Thymus (tissue), 14 donors: ENCODE measurements at places on chromosomes 13 and 19.
A peak's percentile ranks its signal among the peaks of the same experiment; 100 is the strongest.

- no peak for DNase-seq
Observed at GRCh38 chr13:31330236-31330635, 130.5 kb downstream of the B3GLCT start.

DNA sequence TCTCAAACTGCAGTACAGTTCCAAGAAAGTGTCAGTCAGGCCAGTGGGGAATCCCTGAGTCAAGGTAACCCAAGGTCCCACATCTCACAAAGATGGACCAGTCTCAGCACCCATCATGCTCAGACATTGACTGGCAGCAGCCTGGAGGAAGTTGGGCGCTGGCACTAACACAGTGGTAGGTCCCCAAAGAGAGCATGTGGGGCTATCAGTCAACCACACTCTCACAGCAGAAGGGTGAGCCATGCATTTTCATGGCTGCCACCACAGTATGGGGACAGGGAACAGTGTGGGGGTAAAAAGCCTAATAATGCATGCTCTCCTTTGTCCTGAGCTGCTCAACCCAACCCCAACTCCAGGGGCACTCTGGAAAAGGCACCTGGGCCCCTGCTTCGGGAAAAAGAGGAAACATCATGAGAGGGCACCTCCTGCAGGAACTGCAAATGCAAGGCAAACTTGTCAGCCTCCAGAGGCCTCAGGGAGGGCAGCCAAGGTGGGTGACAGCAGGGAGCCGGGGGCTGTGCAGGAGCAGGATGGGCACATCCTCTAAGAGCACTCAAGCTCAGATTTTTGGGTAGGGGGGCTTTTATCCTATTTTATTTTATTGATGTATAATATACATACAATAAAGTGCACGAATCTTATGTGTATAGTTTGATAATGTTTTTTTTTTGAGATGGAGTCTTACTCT is 9.5 kb upstream of the PLEKHF1 start:
- no peak for DNase-seq

DNA sequence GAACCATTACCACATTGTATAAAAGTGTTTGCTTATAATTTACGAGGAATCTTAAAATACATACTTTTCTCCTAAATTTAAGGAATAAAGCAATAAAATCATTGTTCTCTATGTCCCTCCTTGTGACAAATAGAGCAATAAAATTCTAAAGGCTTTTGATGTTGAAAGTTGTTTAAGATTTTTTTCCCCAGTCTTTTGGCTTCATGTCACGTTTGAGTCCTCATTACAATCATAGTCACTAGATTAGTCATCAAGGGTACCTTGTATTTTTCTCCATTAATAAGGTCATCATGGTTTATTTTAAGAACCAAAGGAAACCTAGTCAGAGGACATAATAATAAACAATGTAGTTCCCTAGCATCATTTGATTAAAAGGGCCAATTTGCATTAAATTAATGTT is 3.2 kb downstream of the WBP4 start:
- DNase-seq: no peak

GRCh38 chr13:40439928-40440327 is 226.5 kb downstream of the FOXO1 start:
- DNase-seq: no peak

DNA sequence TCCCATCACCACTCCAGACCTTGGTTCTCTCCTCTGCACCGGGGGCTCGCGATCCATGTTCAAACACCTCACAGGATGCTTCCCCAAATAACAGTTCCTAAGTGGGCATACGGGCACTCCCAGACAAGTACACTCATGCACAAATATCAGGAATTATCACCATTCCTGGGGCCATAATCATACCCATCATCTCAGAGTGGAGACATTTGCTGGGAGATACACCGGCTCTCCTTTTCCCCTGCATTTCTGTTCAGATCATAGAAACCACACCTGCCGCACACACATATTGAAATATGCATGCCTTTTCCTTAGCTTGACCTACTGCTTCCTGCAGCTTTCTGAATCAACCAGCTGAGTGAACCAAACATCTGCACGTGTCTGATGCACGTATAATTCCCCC is 33.9 kb upstream of the MBNL2 start:
- no peak for DNase-seq

DNA sequence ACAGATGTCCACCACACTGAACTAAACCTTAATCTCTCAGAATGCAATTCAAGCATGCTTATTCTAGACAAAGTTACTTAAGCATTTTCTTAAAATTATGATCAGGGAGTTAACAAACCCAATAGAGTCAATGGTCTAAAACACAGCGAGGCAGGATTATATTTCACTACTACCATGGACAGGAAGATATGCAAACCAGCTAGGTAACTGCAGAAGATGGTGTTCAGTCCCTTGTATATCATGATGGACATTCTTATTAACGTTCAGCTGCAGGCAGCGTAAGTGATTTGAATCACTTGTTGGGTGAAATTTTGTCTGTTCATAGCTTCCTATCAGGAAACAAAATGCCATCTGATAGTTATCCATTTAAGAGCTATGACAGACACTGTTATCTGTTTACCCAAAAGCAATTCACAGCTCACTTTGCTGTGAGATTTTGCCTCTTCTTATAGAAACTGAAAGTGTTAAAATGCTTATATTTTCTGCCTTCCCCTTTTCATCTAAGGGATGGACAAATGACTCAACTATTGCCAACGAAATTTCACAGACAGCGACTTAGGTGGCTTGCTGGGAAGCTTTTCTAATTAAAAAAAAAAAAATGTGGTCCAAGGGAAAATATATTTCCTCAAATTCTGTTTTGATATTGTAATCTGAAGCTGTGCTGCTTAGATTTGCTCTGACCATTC is 591.9 kb downstream of the DACH1 start:
- DNase-seq: no peak

- DNase-seq: peak; percentile 54
Observed at GRCh38 chr19:32599736-32600157, 18.8 kb downstream of the PDCD5 start.

DNA sequence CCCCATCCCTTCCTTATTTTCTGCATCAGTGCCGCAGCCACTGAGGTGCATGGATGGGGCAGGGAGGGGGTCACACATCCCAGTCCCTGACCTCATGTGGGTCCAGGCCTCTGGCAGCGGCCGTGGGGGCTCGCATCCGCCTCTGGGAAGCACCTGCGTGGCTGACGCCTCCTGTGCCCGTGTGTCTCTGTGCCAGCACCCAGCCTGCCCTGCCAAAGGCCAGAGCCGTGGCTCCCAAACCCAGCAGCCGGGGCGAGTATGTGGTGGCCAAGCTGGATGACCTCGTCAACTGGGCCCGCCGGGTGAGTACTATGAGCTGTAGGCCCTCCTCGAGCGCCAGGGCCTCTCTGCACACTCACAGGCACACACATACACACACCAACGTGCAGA is 4.9 kb downstream of the NDUFS7 start:
- no peak for DNase-seq

GRCh38 chr19:45467115-45467455 is 711 bp upstream of the FOSB start:
- no peak for DNase-seq

DNA sequence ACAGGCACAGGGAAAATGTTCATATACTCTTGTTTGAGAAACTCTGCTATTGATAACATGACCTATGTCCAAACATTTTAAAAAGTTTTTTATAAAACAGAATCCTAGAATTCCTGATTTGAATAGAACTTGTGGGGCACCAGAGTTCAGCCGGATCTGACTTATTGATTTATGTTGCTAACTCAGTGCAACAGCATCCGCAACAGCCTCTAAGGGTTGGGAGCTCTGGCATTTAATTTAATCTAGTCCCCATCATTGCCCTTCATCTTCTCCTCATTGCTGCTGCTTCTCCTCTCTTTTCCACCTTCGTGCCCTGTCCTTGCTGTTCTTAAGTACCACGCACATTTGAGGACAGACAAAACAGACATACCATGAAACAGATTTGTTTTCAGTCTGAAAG is 214.5 kb downstream of the FGF14 start:
- DNase-seq: no peak

- no peak for DNase-seq
Observed at GRCh38 chr13:40192858-40193257, 473.6 kb downstream of the FOXO1 start.

DNA sequence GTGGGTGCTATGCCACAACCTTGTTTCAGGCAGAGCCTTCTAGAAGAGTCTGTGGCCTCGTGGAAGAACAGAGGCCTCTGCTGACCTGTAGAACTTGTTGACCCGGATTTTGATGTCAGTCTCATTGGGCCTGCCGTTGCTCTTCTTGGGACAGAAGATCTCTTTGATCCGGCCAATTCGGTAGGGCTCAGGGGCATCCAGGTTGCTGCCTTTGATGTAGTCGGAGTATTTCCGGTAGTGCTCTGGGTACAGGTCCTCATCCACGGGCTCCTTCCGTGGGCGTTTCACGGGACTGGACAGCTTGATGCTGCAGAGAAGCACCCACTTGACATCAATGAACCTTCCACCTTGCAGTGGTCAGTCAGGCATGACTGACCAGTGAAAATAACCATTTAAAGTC is 24.0 kb upstream of the EIF3G start:
- DNase-seq: no peak

DNA sequence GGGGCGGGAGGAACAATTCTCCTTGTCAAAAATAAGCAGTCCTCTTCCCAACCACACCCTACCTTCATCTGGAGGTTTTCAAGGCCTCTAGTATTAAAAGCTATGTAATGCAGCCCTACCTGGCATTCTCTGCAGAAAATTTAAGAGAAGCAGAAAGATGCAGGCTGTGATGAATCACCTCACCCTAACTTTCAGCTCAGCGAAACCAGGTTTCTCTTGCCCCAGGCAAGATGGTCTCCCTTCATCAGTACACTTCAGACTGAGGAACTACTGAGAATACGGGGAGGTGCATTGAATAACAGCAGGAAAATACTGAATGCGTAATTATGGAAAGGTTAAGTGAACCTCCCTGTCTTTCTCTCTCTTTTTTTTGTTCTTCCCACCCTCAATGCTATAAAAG is 437.6 kb upstream of the KLF12 start:
- DNase-seq: no peak

- no peak for DNase-seq
Observed at GRCh38 chr13:52701728-52702465, 37.7 kb downstream of the CNMD start.

- DNase-seq: no peak
Observed at GRCh38 chr19:52138278-52138982, 1.3 kb downstream of the ZNF616 start.

- no peak for DNase-seq
Observed at GRCh38 chr13:20840568-20840967, 62.0 kb downstream of the XPO4 start.

- DNase-seq: no peak
Observed at GRCh38 chr19:31386806-31387205, 37.6 kb upstream of the TSHZ3 start.

DNA sequence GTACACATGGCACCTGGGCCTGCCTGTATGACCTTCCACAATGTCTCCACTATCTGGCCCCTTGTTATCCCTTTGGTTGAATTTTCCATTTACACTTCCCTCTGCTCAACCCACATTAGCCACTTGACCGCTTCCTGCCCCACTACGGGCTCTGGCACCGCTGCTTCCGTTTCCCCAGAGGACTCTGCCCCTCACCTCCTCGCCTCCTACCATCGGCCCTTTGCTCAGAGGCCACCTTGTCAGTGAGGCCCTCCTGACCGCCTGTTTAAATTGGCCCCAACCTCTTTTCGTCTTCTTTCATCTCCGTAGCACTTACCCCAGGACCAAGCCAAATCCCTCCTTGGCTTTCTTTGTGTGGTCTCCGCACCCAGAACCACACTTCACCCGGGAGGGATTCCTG is 47.4 kb downstream of the SOX1 start:
- no peak for DNase-seq

- no peak for DNase-seq
Observed at GRCh38 chr13:27549406-27549981, 70.8 kb downstream of the LNX2 start.

GRCh38 chr13:51348069-51348967 is 8.8 kb downstream of the SERPINE3 start:
- DNase-seq: no peak

- DNase-seq: no peak
Observed at GRCh38 chr13:35722458-35723052, 246.1 kb upstream of the MAB21L1 start.
